ENCODE measurements at places on chromosomes 6 and 20.
A peak's percentile ranks its signal among the peaks of the same experiment; 100 is the strongest.

- no peak for DNase-seq
Observed at GRCh38 chr20:24441661-24442060, 27.8 kb upstream of the SYNDIG1 start.

DNA sequence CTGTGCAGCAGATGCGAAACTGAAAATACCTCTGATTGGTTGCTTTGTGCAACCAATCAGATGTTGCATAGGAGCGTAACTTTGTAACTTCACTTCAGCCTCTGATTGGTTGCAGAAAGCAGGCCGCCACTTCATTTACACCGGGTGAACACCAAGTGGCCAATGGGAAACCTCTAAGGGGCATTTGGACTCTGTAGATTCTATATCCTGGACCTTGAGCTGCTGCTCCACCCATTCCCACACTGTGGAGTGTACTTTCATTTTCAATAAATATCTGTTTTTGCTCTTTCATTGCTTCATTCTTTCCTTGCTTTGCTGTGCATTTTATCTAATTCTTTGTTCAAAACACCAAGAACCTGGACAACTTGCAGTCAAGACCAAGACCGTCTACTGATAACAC is 14.1 kb upstream of the NXT1 start:
- DNase-seq, result no peak

DNA sequence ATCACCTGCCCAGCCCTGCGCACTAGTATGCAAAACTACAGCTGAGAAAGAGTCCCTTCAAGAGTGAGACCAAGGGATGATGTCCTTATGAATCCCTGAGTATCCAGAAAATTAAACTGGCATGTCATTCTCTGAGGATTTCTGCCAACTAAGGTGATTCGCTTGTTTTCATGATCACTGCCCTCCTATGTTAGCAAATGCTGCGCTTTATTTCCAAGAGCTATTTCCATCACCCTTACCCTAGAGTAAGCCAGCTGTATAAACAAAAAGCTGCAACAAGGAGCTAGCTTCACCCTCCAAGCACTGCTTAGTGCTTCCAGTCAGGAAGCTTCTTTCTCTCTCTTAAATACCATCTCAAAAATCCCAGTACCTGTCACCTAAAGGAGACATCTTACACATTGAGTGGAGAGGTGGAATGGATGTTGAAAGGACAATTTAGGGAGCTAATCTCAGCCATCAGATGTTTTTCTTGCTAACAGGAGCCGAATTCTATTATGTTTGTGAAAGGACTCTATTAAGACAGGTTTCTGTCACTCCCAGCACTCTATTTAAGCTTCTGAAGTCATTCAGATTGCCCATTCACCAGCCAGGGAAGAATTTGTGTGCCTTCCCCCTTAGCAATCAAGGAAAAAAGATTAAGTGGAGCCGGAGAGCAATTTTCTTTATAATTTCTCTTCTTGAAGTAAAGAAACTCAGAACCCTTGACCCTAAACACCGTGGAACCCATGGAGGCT is 322.2 kb downstream of the NRN1 start:
- no peak for DNase-seq

DNA sequence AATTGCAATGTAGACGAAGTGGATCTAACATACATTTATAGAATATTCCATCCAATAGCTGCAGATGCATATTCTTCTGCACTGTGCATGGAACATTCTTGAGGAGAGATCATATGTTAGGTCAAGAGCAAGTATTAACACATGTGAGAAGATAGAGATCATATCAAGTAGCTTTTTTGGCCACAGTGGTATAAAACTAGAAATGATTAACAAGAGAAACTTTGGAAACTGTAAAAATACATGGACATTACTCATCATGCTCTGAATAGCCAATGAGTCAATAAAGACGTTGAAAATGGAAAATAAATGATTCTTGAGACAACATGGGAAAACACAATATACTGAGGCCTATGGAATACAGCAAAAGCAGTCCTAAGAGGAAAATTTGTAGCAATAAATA is 94.2 kb downstream of the STXBP5 start:
- DNase-seq, result no peak

GRCh38 chr6:19317431-19317986 is 519.7 kb upstream of the ID4 start:
- DNase-seq, result no peak

GRCh38 chr6:15952231-15953151 is 176.4 kb upstream of the MYLIP start:
- no peak for DNase-seq

DNA sequence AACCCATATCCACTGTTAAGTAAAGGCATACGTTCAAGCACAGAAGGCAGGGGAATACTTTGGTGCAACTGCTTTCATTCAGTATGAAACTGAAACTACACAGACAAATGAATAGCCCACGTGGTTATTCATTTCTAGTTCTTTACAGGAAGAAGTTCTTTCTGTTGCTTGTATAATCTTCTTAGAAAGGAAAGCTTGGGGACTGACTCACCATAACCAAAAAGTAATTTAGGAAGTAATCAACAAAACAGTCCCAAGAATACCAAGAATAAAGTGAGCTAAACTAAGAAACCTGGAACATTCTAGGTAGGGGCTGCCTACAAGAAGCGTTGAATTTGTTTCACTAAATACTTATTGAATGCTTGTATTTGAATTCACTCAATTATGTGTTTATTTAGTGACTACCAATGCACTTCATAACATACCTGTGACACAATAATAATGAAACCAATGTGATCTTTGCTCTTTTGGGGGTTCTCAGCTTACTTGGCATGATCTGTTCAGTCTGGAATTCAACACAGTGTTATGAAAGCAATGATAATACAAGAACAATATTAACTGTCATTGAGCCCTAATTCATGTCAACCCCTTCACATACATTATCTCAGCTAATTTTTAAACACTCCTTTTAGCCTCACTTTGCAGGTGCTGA is 25.1 kb upstream of the KIAA0408 start:
- DNase-seq, result no peak

- DNase-seq, result no peak
Observed at GRCh38 chr20:60030471-60030870, 72.2 kb downstream of the CDH26 start.

DNA sequence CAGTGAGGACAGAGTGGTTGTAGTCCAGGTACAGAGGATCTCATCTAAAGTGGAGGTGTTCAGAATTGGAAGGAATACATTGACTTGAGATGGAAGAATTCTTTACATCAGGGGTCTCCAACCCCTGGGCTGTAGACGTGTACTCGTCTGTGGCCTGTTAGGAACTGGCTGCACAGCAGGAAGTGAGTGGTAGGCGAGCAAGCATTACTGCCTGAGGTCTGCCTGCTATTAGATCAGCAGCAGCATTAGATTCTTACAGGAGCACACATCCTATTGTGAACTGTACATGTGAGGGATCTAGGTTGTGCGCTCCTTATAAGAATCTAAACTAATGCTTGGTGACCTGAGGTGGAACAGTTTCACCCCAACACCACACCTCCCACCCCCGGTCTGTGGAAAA is 121.1 kb downstream of the CDKAL1 start:
- no peak for DNase-seq

GRCh38 chr6:93040375-93040774 is 379.0 kb downstream of the EPHA7 start:
- DNase-seq, result no peak

GRCh38 chr6:43942616-43943015 is 172.6 kb downstream of the VEGFA start:
- no peak for DNase-seq

GRCh38 chr20:2800521-2801285 is at the start of gene CPXM1:
Gene CPXM1, minus strand, starts transcription at chr20:2800627. Its CDS starts 55 bp downstream, at chr20:2800572.
- peak; percentile 61 for DNase-seq

GRCh38 chr6:160031442-160031841 is 62.6 kb downstream of the IGF2R start:
- DNase-seq, result no peak

DNA sequence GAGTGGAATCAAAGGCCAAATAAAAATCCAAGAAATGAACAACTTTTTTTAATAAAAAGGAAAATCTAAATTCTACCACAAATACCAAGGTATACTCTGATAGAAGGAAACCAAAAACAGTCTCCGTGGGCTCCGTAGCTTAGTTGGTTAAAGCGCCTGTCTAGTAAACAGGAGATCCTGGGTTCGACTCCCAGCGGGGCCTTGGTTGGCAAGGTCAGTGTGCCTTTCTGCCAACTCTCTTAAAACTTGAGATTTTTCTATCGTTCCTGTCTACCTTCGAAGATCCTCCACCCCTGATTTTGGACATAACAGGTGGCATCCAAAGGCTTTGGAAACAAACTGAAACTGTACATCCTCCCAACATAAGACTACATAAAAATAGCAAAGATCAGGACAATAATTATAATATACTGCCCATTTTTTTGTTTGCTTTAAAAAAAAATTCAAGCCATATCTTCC is 197.9 kb downstream of the TRIM27 start:
- DNase-seq, result no peak

- no peak for DNase-seq
Observed at GRCh38 chr20:57902473-57902872, 192.7 kb upstream of the PMEPA1 start.

DNA sequence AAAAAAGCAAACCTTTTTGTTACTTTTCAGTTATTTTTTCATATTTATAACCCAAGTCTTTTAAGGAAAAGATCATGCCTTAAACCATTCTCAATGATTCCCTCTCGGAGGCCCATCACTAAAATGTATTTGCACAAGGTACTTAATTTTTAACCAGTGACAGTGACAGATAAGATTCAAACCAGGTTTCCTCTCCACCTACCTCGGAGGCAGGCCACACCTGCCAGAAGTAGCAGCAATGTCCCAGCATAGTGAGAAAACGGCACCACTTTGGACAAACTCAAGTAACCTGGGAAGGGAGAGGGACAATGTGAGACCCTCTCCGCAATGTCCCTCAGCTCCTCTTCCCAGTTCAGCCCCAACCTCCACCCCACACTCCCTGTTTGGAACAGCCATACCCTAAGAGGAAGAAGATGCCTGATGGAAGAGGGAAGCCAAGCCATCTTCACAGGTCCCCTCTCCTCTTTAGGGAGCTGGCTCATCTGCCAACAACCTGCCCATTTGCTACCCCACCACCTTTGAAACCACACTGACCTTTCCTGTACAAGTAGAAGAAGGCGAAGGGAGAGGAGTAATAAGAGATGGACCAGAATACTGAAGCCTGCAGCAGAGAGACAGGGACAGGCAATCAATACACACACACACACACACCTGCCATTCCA is 2.3 kb downstream of the ABHD16A start:
- no peak for DNase-seq

- no peak for DNase-seq
Observed at GRCh38 chr6:100121854-100122609, 128.0 kb upstream of the MCHR2 start.

DNA sequence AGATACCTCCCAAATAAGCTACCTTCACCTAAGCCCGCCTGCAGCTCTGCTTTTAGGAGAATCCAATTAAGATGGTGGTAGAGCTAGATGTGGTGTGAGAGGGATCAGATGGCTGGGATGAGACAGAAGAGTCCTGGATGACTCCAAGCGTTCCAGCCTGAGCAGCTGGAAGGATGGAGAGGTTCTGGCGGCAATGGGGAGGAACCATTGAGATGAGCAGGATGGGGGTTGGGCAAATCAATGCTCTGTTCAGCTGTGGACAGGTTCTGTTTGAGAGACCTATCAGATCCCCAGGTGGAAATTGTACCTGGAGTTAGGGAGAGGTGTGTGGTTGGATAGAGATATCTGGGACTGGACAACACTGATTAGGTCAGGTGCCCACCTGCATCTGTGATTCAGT is 23.0 kb downstream of the PHACTR3 start:
- no peak for DNase-seq

GRCh38 chr6:132458887-132459604 is 53.9 kb downstream of the STX7 start:
- no peak for DNase-seq

DNA sequence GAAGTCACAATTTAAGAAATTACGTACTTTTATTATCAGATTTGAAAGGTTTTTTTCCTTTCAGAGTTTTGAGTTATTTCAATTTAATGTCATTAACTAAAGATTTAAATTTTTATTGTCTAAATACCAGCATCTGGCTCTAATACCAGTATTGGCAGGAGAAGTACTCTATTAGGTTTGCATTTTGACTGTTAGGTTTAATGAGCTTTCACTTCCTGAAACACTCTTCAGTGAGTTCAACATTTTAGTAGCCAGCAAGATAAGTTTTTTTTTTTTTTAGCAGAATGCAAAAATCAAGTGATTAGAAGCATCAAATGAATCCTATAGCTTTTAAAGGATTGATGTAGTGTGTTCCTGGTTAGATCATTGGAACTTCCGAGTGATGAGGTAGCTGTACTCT is 34.0 kb upstream of the SCGN start:
- no peak for DNase-seq

- no peak for DNase-seq
Observed at GRCh38 chr6:44147256-44147655, 11.4 kb upstream of the CAPN11 start.

DNA sequence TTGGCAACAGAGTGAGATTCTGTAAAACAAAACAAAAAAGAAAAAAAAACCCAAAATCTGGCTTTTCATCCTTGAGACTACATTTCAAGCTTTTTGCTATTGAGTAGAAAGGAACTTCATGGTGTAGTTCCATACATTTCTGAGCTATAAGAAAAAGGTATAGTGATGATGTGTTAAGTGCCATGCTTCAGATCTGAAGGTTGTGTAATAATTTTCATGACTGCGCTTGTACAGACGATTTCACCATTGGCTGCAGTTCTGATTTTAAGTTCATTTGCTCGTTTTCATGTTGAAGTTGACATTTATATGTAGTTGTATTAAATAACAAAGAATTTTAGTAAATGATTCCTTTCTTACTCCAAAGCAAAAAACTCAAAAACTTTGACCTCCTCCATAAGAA is 247.6 kb downstream of the ARID1B start:
- no peak for DNase-seq

- DNase-seq, result no peak
Observed at GRCh38 chr6:70310063-70310694, 7.3 kb upstream of the COL9A1 start.

DNA sequence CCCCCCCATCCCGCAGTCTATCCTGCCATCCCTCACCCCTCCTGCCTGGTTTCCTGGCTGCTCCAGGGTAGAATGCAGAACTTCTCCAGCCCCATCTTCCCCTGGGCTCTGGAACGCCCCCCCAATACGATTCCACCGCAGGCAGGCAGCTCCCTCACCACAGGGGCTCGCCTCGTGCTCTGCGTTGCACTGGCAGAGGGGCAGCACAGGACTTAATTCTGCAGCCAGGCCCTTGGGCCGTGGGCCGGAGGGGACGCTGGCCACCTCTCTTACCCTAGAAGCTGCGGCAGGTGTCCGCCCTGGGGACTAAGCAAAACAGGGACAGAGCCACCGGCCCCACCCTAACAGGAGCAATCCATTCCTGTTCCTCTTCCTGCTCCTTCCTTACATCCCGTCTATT is 263.9 kb downstream of the CDH4 start:
- DNase-seq, result no peak

- no peak for DNase-seq
Observed at GRCh38 chr20:12984863-12985262, 23.9 kb upstream of the SPTLC3 start.
